Dermis blood vessel endothelial cell (primary cell): ENCODE measurements at places on chromosomes 2 and 18. TPM values are rescaled to one million over a fixed set of nuclear protein-coding genes. Genes with fewer than 3 reads are reported as not detected.

Gene SPHKAP
- not detected in 2 replicates for total RNA-seq

Gene ONECUT2
- total RNA-seq, result under 0.01 TPM in 2 replicates

Gene UGT1A9
- total RNA-seq, result under 0.01 and 0.05 TPM in 2 replicates

Gene CSRNP3
- total RNA-seq, result 0.51 and 0.65 TPM in 2 replicates

Gene ABCG5
- not detected in 2 replicates for total RNA-seq

Gene LRP2
- 0.05 TPM in 1 of 2 replicates, not detected in the other for total RNA-seq

Gene AQP12A
- total RNA-seq, result not detected in 2 replicates

Gene HSBP1L1
- total RNA-seq, result 5.2 and 10.9 TPM in 2 replicates

Gene STRADB
- total RNA-seq, result 18.2 and 18.6 TPM in 2 replicates

Gene ALPP
- total RNA-seq, result not detected in 2 replicates

Gene FMNL2
- total RNA-seq, result 44.4 and 60.6 TPM in 2 replicates

Gene BOK
- 88.1 and 99.4 TPM in 2 replicates for total RNA-seq

Gene PLB1
- total RNA-seq, result 0.05 and 1.0 TPM in 2 replicates

Gene C18orf54
- total RNA-seq, result 9.4 and 20.1 TPM in 2 replicates

Gene MAP3K19
- total RNA-seq, result not detected in 2 replicates

Gene LIPG
- total RNA-seq, result 1.9 and 54.6 TPM in 2 replicates

Gene PIEZO2
- 141 and 342 TPM in 2 replicates for total RNA-seq

Gene GALNT13
- total RNA-seq, result under 0.01 and 0.33 TPM in 2 replicates

Gene HSPE1
- 86.8 and 115 TPM in 2 replicates for total RNA-seq

Gene LPIN2
- total RNA-seq, result 36.9 and 43.3 TPM in 2 replicates

Gene ANKRD62
- total RNA-seq, result not detected in 2 replicates

Gene ESCO1
- total RNA-seq, result 15.8 and 20.3 TPM in 2 replicates

Gene MTCL1
- total RNA-seq, result 11.7 and 16.7 TPM in 2 replicates

Gene PRKD3
- 76.5 and 77.1 TPM in 2 replicates for total RNA-seq

Gene MPHOSPH10
- total RNA-seq, result 17.4 and 18.9 TPM in 2 replicates

Gene APOB
- under 0.01 and 0.09 TPM in 2 replicates for total RNA-seq

Gene CLEC4F
- 0.09 and 0.34 TPM in 2 replicates for total RNA-seq

Gene WNT6
- total RNA-seq, result not detected in 2 replicates

Gene OSR1
- 0.09 and 0.17 TPM in 2 replicates for total RNA-seq

Gene RAB27B
- total RNA-seq, result under 0.01 and 0.05 TPM in 2 replicates

Gene PTGR3
- total RNA-seq, result 21.1 and 23.0 TPM in 2 replicates

Gene ESPNL
- not detected in 2 replicates for total RNA-seq

Gene ALK
- total RNA-seq, result not detected in 2 replicates

Gene AGXT
- total RNA-seq, result not detected in 2 replicates

Gene SFT2D3
- total RNA-seq, result 5.4 and 5.8 TPM in 2 replicates

Gene IL36RN
- not detected in 2 replicates for total RNA-seq

Gene SP5
- total RNA-seq, result not detected in 2 replicates

Gene PROC
- 0.17 TPM in 1 of 2 replicates, not detected in the other for total RNA-seq

Gene COL4A4
- 0.05 and 0.17 TPM in 2 replicates for total RNA-seq

Gene SKOR2
- total RNA-seq, result not detected in 2 replicates

Gene ACKR3
- 14.0 and 16.8 TPM in 2 replicates for total RNA-seq

Gene ADCY3
- 18.2 and 33.4 TPM in 2 replicates for total RNA-seq

Gene POLR1B
- 16.8 and 22.0 TPM in 2 replicates for total RNA-seq

Gene MEP1B
- total RNA-seq, result not detected in 2 replicates

Gene DAPL1
- not detected in 2 replicates for total RNA-seq

Gene CHST10
- total RNA-seq, result 12.2 and 12.6 TPM in 2 replicates
